Hypothalamus (tissue), 51 donors: ENCODE measurements at places on chromosomes 2 and 18.

DNA sequence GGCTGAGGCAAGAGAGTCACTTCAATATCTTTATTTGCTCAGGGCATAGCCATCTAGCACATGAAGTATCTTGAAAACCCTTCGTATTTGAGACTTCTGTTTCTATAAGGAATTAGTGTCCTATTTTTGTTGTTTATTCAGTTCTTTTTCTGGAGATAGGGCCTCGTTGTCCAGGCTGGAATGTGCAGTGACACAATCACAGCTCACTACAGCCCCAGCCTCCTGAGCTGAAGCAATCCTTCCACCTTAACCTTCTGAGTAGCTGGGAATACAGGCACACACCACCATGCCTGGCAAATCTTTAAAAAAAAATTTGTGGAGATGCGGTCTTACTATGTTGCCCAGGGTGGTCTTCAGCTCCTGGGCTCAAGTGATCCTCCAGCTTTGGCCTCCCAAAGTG is 50.6 kb downstream of the PSMD14 start:
- DNase-seq, result no peak

DNA sequence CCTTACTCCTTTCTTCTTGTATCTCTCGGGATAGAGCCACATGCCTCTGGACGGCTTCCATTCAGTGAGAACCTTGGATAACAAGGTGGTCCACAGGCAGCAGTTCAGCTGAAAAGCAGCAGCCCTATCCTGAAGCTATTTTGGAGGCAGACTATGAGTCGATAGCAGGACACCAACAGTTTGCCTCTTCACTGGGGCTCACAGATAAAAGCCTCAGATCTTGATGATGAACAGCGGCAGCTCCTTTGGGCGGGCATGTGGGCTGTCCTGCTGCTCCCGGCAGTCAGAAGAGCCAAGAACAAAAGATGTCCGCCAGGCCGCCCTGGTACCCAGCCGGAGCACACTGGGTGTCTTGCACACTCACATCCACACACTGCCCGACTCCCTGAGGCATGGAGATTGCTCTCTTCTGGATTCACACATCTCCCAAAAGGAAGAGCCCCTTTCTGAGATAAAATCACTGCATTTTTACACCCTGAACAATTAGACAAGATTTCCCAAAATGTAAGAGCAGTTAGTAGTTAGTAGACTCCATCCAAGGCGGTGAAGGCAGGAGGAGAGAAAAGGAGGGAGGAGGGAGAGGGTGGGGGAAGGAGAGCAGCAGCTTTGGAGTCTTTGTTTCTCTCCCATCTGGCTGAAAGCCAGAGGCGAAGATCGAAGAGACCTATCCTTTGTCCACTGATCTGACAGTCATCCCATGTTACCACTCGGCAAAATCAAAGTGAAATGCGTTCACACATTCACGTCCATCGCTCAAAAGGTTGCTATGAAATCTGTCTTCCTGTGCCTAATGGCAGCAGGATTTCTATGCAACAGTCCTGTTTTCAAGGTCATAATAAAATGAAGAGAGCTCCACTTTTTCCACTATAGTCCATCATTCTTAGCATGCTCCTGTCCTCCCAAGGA is 90.1 kb upstream of the KLF7 start:
- DNase-seq, result no peak

- no peak for DNase-seq
Measured at GRCh38 chr2:130949954-130950353, 113.2 kb downstream of the ARHGEF4 start.

DNA sequence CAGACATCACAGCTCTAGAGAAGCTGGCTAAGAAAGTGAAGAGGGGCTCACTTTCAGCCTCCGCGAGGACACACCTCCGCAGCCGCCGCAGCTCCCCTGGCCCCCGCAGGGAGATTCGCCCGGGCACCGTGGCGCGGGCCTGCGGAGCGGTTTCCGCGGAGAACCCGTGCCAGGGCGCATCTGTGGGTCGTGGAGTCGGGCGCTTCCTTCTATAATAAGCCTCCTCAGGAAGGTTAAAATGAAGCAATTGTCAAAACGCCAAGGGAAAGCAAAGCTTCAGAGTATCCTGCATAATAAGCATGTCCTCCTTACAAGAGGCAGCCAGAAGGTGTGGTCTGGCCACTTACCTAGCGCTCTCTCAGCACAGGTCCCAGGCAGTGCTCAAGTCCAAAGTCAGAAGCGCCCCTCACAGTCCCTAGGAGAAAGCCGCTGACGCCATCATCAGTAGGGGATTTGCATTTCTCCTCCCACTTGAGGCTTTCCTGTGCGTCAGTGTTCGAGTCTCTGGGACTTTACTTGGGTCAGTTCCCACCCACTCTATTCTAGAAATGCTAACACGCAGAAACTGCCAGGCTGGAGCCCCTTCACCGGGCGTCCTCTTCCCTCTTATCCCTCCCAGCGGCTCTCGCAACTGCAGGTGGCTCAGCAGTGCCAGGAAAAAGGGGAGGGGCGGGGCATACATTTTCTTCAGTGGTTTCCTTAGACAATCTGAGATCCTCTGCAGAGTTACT is at the start of gene STAT4:
STAT4 (minus strand) TSS at position 395 of the 731 bp plus-strand sequence. CDS start 2,791 bp downstream, outside the sequence.
- DNase-seq, result no peak

- DNase-seq, result no peak
Measured at GRCh38 chr18:77008006-77008405, 124.6 kb downstream of the MBP start.

- no peak for DNase-seq
Measured at GRCh38 chr2:128289439-128289838, 29.2 kb downstream of the HS6ST1 start.

DNA sequence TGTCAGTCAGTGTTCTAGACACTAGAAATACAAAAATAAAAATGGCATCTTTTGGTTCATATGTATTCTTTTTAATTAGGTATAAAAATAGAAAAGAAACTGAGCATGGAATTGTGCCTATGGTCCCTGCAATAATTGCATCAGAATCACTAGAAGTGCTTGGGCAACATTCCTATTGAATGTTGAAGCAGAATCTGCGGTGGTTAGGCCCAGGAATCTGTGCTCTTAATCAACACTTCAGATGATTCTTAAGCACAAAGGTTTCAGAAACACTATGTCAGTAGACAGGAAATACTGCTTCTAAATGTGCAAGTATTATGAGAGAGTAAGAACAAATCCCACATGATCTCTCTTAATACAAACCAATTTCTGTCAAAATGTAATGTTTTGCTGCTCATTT is 20.3 kb upstream of the RBBP8 start:
- no peak for DNase-seq

- no peak for DNase-seq
Measured at GRCh38 chr18:74153377-74153776, 5.1 kb downstream of the TIMM21 start.

DNA sequence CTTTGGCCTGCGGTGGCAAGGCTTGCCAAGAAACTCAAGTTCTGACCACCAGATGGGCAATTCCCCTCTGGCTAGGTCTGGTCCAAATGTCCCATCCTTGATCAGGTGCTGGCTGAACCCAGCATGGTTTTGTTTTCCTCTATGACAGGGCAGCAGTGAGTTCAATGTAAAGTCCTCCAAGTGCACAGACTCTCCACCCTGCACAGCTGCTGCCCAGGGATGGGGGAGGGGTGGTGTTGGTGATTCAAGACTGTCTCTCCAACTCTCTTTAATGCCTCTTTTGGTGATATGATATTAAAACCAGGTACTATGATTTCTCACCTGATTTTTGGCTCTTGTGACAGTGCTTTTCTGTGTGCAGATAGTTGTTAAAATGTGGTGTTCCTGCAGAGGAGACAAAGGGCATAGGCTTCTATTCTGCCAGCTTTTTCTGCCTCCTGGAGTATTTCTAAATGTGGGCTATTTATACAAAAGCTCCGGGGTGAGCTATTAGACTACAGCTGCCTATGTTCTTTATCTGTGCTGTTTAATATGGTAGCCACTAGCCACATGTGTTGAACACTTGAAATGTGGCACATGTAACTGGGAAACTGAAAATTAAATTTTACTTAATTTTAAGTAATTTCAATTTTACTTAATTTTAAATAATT is 64.0 kb upstream of the STK39 start:
- DNase-seq, result no peak

DNA sequence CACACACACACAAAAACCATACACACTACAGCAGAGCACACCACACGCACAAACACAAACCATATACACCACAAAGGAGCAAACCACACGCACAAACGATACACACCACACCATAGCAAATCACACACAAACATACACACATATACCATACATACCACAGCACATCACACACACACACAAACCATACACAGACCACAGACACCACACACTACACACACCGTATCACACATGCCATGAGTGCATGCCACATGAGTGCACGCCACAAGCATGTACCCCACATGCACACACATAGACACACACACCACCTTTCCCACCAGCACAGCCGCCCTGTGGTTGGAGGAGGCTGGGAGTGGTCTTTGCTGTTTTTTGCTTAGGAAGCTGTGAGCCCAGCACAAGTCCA is 517.1 kb upstream of the MYT1L start:
- no peak for DNase-seq

- DNase-seq, result no peak
Measured at GRCh38 chr2:19478409-19478808, 120.0 kb upstream of the OSR1 start.

DNA sequence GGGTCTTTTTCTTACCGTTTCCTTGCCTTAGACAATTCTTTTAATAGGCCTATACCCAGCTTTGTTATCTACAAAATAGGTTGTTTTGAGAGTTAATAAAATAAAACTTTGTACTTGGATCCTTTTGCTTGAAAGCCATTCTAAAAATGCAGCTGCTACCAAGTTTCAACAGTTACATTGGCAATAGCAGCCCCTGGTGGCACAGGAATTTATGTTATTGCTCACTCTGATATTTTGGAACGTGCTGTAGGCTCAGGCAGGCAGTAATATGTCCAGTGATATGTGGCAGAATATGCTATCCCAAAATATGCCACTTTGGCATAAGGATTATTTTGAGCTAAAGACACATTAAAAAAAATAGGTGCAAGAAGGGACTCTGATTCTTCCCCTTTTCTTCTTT is 6.7 kb upstream of the COMMD1 start:
- no peak for DNase-seq

DNA sequence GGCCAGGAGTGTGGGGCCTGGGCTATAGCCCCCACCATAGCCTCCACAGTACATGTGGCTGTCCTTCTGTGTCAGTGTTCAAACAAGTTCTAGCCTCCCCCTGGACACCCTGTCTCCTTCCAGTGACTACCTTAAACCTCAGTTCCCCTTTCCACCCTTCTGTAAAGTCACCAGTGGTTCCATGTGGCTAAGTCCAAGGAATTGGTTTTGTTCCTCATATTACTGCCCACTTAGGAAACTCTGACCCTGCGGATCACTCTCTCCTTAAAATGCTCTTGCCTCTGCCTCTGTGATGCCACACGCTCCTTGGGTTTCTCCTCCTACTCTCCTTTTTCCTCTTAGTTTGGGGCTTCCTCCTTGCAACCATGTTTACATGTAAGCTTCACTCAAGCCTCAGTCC is 27.8 kb upstream of the REL start:
- no peak for DNase-seq

DNA sequence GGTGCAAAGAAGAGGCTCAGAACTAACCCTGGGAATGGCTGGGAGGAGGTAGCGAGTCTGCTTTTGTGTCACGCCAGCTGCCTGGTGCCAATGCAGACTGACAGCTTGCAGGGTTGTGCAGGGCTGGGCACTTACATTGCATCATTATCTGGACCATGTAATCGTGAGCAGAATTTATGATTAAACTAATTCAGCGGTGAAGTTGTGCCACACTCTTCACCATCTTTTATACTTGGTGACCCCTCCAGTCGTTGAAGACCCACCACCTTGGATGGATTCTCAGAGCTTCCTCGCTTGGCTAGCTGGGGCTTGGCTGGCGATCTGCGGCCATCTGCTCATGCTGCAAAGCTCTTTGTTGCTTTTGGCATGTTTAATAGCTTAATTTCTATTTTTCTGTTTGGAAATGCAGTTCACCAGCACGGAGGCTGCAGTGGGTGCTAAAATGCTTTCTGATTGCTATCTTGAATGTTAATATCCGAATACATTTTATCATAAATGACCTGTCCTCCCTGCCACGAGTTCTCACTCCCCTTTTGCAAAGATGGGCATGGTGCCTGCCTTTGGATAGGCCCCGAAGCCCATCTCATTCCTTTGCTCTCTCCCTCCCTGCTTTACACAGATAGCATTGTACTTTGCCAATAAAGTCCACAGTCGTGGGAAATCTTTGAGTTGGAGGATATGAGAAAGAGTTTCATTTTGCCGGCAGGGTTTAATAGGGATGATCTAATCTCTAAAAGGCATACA is 188.2 kb downstream of the PRKCE start:
- no peak for DNase-seq

DNA sequence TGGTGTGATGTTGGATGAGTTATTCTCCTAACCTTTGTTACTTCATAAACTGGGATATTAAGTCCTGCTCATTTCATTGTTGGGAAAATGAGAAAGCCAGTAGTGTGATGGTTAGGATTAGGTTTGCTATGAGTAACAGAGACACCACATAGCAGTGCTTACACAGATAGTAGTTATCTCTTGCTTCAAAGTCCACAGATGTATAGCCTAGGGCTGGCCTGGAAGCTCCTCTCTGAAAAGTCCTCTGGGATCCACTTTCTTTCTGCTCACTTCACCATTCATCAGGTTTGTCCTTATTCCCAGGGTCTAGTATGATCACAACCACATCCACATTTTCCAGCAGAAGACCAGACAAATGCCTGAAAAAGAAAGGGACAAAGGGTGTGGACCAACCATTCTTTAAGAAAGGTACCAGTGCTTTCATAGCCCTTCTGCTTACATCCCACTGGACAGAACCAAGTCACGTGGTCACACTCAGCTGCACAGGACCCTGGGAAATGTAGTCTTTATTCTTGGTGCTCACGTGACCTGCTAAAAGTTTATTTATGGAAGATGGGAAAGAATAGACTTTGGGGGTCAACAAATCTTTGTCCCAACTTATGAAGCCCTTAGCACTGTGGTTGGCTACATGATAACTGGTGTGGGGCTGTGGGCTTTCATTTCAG is 108.9 kb downstream of the INSIG2 start:
- DNase-seq, result no peak

DNA sequence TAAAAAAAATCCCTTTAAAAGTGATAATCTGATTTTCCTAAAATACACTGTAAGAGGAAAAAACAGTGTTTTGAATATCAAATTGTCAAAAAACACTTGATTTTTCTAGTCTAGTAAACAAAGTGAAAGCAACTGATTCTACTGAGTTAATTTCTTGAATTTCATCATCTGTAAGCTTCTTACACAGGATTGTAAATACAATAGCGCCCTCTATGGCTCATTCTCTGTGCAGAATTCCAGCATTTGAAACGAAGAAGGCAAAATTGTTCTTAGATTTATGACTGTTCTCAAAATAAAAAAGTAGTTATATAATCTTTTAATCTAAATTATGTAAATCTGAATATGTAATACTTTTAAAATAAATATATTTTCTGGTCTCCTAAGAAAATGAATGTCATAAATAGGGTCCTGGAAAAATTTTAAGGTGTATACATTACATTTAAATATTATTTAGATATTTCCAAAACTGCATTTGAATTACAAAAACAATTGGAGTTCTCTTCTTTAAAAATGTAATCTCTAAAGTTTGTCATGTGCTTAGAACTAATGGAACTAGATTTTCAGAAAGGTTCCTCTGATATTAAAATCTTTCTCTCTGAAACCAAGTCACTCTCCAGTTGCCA is 176.9 kb upstream of the MC4R start:
- DNase-seq, result peak; percentile 16
